AG20443 (cell line): ENCODE measurements at places on chromosomes 3 and 15.

GRCh38 chr3:12187448-12188327 is 29.0 kb upstream of the TIMP4 start:
- peak; percentile 55 for DNase-seq

- DNase-seq = peak; percentile 55
Measured at GRCh38 chr15:91694831-91695210, 158.7 kb upstream of the SLCO3A1 start.

DNA sequence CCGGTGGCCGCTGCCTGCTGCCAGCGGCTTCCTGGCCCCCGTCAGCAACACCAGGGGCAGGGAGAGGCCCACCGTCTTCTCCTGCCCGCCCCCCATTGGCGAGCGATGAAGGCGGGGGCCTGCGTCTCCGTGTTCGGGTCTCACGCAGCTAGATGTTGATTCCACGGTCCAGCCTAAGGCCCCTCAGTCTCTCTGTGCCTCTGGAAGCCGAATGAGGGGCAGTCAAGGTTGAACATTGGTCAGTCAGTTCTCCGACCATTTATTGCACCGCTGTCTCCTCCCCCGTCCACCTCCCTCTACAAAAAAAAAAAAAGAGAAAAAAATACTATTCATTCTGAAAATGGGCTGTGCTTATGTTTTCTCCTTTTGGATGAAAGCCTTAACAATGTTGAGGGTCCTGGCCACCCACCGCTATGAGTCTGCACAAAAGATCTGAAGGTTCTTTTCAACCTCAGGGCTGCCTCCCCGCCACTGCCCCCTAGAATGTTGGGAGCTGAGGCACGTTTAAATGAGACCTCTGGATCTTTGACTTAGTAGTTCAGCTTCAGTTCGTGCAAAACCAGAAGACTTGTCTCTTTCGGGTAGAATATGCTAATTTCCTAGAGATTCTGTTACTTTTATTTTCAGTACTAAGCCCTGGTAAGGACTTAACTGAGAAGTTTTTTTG is 736 bp downstream of the IREB2 start:
- DNase-seq = peak; percentile 34

- DNase-seq = no peak
Measured at GRCh38 chr3:113897373-113897777, 50.4 kb upstream of the ZDHHC23 start.

GRCh38 chr15:79606831-79607355 is 174.8 kb downstream of the MINAR1 start:
- DNase-seq = no peak

- peak; percentile 18 for DNase-seq
Measured at GRCh38 chr15:48458876-48459275, 127.6 kb downstream of the DUT start.

DNA sequence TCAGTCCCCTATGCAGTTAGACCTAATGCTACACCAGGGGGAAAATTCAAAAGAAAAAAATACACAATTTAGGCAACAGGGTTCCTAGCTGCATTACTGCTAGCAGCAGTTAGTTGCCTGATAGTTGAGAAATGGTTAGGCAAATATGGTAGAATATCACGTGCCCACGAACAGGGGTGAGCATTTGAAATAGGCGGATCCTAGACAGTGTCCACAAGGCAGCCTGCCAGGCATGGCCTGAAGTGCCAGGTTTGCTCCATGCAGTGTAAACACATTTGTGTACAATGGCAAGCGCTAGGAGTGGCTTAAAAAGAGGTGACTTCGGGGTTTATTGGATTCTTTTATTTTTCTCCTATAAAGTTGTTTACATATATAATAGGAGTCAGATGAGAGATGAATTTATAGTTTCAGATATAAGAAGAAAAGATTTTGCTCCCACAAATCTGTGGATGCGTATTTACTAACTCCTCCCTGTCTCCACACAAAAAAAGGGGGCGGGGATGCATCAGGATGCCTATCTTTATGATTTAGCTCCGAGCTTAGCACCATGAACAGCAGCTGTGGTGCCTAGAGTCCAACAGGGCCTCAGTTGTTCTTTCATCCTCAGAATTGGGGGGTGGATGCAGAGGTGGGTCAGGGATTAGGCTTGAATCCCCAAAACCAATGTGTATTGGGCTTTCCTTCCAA is 3.9 kb upstream of the TGM4 start:
- DNase-seq = no peak

DNA sequence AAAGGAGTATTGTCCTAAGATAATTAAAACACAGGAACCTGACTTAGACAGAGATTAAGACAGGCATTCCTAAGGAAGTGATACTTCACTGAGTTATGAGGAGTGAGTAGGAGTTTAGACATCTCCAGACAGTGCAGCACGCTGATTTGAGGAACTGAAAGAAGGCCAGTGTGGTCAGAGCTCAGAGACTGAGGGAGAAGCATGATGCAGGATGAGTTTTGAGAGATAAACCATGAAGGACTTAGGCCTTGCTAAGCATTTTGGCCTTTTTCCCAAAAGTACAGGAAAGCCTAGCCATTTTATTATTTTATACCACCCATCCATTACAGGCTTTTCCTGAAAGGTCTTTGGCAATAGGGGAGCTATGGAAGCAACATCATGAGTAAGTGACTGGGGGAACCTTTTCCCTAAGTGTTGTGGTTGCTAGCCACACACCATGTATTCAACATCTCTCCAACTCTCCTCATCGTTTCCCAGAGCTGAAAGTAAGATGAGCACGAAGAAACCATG is 375.6 kb upstream of the TPRG1 start:
- peak; percentile 76 for DNase-seq

- no peak for DNase-seq
Measured at GRCh38 chr3:173351886-173352285, 45.7 kb upstream of the NLGN1 start.

DNA sequence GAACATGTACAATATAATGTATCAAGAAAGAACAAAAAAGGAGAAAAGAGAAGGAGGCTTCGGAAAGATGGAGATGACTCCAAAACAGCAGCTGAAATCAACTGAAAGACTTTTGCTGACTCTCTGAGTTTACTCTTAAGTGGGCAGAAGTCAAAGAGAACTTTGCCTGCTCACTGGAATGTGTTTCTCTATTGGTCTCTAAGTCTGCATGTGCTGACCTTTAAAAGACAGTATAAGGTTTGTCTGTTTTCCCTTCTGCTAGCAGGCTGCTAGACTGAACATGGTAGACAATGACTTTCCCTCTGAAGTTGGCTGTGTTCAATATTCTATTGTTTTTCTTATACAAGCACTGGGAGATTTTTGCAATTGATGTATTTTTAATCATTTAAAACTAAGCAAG is 7.2 kb upstream of the MAP4 start:
- DNase-seq = no peak

- peak; percentile 50 for DNase-seq
Measured at GRCh38 chr15:65067645-65068402, at the start of gene RASL12. Gene RASL12, minus strand, starts transcription at chr15:65067991. Its CDS starts 156 bp downstream, at chr15:65067835.

GRCh38 chr3:98583766-98584165 is 9.6 kb downstream of the CPOX start:
- no peak for DNase-seq

DNA sequence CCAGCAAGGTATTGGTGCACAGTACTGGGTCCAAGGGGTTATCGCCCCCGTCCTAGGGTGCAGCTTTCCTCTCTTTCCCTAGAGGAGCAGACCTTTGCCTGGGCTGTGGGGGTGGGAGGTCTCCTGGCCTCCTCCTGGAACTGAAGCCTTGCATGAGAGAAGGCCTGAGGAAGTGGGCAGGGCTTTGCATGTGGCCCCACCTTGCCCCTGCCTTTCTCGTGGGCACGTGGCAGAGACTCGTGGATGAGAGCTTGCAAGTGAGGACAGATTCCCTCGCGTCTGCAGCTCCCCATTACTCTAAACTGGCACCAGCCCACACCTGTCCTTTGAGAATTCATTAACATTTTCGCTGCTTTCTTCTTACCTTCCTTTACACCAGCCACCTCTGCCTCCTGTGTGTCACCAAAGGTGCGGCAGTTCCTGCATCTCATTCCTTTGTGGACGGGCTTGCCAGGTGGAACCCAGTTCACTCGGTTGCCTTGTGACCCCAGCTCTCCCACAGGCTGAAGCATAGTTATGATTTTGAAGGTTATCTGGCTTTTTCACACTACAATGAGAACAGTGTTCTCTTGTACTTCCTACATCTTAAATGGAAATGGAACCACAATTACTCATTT is 40.9 kb upstream of the NR2C2 start:
- DNase-seq = no peak

GRCh38 chr3:43960448-43960840 is 269.7 kb downstream of the ABHD5 start:
- no peak for DNase-seq

DNA sequence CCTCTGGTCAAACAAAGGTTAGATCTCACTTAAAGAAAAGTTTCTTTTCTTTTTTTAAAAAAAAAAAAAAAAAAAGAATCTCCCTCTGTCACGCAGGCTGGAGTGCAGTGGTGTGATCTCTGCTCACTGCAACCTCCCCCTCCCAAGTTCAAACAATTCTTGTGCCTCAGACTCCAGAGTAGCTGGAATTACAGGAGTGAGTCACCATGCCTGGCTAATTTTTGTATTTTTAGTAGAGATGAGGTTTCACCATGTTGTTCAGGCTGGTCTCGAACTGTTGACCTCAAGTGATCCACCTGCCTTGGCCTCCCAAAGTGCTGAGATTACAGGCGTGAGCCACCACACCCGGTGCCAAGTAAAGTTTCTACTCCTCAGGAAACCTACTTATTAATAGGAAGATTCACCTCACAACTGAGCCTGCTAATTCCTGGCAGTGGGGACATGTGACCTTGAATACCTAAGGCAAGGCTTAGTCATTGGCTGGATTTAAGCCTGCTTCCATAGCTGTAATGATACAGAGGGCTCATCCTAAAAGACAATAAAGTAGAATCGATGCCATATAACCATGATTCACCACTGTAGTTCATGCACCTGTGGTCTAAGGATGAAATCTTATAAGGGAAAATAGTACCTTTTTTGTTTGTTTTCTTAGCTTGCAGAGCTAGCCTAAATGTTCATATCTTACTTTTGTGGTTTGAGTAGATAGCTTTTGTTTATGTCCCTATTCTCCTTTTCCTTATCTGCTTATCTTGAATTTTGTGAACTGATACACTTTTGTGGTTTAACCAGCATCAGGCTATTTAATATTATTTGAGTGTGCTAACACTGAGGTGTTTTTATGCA is 24.8 kb upstream of the RBMS3 start:
- no peak for DNase-seq

- no peak for DNase-seq
Measured at GRCh38 chr3:46895761-46896160, 18.2 kb downstream of the PTH1R start.

- no peak for DNase-seq
Measured at GRCh38 chr15:52791776-52792175, 1.6 kb upstream of the ONECUT1 start.

- DNase-seq = peak; percentile 96
Measured at GRCh38 chr15:75043509-75044257, 20.3 kb downstream of the PPCDC start.

DNA sequence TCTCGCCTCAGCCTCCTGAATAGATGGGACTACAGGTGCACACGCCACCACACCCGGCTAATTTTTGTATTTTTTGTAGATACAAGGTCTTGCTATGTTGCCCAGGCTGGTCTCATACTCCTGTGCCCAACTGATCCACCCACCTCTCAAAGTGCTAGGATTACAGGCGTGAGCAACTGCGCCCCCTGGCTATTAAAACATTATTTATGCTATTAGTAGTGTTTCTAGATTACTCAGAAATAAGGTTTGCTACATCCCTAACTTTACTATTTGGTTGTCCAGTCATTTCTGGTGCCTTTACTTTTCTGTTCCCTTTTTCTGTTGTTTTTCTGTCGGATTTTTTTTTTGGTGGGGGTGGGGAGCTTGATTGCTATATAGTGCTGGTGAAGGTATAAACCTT is 393.6 kb upstream of the TPM1 start:
- DNase-seq = no peak

DNA sequence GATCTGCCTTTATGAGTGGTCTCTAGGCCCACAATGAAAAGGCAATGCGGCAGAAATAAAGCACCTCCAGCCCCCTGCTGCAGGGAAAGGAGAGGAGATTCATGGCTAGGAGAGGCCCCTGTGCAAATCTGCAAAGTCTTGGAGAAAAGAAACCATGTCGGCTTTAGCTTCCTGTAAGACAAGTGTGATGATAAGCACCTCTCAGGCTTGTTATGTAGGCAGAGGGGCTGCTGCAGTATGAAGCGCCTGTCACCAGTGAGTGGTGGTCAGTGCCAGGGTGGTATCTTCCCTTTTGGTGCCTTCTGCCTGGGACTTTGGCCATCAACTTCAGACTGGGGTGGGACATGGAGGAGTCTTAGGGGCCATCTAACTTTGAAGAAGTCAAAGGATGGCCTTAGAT is 59.2 kb upstream of the ARHGEF3 start:
- DNase-seq = no peak

GRCh38 chr3:31252216-31253185 is 280.2 kb upstream of the STT3B start:
- no peak for DNase-seq

DNA sequence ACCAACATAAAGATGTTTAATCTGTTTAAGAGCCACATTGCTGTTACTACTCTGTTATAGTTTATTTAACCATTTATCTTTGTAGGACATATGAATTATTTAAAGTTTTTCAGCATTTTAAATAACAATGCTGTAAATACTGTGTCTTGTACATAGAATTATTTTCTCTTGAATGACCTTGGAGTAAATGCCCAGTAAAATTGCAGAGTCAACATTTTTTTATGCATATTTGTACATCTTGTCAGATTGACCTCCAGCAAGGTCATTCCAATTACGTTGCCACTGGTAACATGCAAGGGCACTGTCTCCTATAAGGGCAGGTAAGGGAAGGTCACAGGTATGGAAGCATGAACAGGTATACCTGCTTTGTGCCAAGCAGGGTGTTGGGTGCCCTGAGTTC is 64.3 kb downstream of the RLBP1 start:
- DNase-seq = no peak

- DNase-seq = no peak
Measured at GRCh38 chr3:5929027-5929426, 741.5 kb downstream of the EDEM1 start.

DNA sequence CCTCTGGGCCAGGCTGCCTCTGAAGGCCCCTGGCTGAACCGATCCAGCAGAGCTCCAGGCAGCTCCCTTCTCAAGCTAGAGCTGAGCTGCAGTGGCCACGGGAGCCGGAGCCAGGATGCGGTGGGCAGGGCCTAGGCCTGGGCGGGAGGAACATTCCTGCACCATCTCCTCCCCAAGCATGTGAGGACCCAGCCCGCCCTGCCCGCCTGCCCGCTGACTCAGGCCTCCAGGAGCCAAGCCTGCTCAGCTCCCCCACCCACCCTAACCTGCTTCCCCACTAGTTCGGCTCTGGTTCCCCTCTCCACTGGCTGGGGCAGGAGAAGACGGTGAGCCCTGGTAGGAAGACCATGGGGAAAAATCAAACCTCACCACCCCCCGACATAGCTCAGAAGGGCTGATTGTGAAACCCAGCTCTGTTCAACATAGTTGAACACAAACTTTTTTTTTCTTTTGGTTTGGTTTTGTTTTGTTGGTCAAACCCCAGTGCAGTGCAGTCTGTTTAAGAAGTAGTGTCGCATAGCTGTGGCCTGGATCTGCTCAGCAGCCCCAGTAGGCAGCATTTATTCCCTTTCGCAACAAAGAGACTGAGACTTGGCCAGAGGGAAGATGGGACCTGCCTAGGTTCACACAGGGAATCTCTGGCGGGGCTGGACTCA is 13.5 kb downstream of the SNX33 start:
- peak; percentile 95 for DNase-seq

- no peak for DNase-seq
Measured at GRCh38 chr15:41999290-42000285, 21.3 kb downstream of the PLA2G4E start.
